PC-3 (cell line): ENCODE measurements at places on chromosomes 7 and 10. TPM values are rescaled to one million over a fixed set of nuclear protein-coding genes. Genes with fewer than 3 reads are reported as not detected.

BMS1 gene
- 36.6 and 41.9 TPM in 2 replicates for total RNA-seq

HMX2 gene
- total RNA-seq, result not detected in 2 replicates

DNAH11 gene
- 1.6 and 5.2 TPM in 2 replicates for total RNA-seq

DNAJC1 gene
- total RNA-seq, result 46.4 and 53.4 TPM in 2 replicates

HOXA5 gene
- total RNA-seq, result 7.0 and 7.5 TPM in 2 replicates

HECW1 gene
- 3.0 and 3.6 TPM in 2 replicates for total RNA-seq

FRMPD2 gene
- total RNA-seq, result 0.11 and 0.35 TPM in 2 replicates

SEMA3E gene
- 3.6 and 5.9 TPM in 2 replicates for total RNA-seq

ELN gene
- 0.07 TPM in 1 of 2 replicates, not detected in the other for total RNA-seq

HOXA6 gene
- 6.9 and 8.3 TPM in 2 replicates for total RNA-seq

CYTH3 gene
- 23.1 and 34.4 TPM in 2 replicates for total RNA-seq

GPR141 gene
- total RNA-seq, result not detected in 2 replicates

CFAP43 gene
- 0.17 and 0.44 TPM in 2 replicates for total RNA-seq

SCIN gene
- 0.91 and 1.6 TPM in 2 replicates for total RNA-seq

TRPV6 gene
- 0.63 and 1.4 TPM in 2 replicates for total RNA-seq

TMEM229A gene
- total RNA-seq, result not detected in 2 replicates

TRIL gene
- 0.12 and 0.29 TPM in 2 replicates for total RNA-seq

POLR2J gene
- 71.6 and 101 TPM in 2 replicates for total RNA-seq

MSMB gene
- not detected in 2 replicates for total RNA-seq

PTPN20 gene
- total RNA-seq, result 3.6 and 3.9 TPM in 2 replicates

GBX1 gene
- total RNA-seq, result not detected in 2 replicates

NME8 gene
- total RNA-seq, result not detected in 2 replicates

AOC1 gene
- not detected in 2 replicates for total RNA-seq

FAM200A gene
- 2.2 and 3.8 TPM in 2 replicates for total RNA-seq

PIK3CG gene
- total RNA-seq, result not detected in 2 replicates

UTF1 gene
- not detected in 2 replicates for total RNA-seq

ANK3 gene
- total RNA-seq, result 29.5 and 33.6 TPM in 2 replicates

CCDC172 gene
- total RNA-seq, result not detected in 2 replicates

CYP2W1 gene
- not detected in 2 replicates for total RNA-seq
